Stimulated activated CD4-positive, alpha-beta T cell treated with anti-CD3 and anti-CD28 coated beads, TNF-alpha, amount 100 ng/mL, for 1 hour (primary cell): ENCODE measurements at places on chromosomes 5 and 9.

- peak; percentile 61 for DNase-seq
Measured at GRCh38 chr5:43007246-43007910, 32.7 kb downstream of the ANXA2R start.

DNA sequence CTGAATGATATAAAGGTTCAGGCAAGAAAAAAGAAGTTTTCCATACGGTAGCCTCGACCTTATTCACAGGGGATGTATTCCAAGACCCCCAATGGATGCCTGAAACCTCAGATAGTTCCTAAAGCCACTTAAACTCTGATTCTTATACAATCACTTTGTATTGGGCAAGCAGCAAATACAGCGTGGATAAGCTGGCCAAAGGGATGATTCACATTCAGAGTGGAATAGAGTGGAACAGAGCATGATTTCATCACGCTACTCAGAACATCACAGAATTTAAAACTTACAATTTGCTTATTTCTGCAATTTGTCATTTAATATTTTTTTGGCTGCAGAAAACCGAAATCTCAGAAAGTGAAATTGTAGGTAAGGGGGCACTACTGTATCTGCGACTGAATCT, 40.5 kb upstream of the CDH18 start:
- DNase-seq: no peak

GRCh38 chr5:135871268-135871915, 24.2 kb downstream of the IL9 start:
- no peak for DNase-seq

GRCh38 chr5:124725040-124725434, 21.4 kb downstream of the ZNF608 start:
- DNase-seq: no peak

DNA sequence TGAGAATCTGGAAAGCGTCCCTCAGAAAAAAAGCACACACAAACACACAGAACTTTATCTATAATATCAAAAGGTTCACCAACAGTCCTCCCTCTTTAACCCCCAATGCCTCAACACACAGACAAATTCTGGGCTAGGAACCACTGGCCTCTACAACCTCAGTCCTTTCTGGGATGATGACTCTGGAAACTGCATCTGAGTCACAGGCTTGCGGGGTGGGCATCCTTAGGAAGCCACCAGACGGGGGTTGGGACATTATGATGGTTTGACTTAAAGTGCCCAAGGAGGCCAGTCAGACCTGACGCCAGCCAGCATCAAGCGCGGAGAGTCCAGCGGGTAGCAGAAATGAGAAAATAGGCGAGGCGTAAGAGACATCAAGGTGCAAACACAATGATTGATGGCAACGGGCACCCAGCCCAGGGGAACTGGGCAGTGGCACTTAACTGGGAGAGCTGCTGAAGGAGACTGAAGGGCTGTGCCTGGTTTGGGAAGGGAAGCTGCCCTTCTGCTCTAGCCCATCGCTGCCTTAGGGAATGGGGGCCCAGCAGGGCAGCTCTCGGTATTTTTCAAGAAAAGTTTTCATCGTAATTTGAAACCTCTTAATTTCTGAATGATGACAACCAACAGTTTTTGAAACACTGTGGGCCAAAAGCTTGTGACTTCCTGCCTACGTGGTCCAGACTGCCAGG, 20.7 kb downstream of the SPRY4 start:
- DNase-seq: no peak

DNA sequence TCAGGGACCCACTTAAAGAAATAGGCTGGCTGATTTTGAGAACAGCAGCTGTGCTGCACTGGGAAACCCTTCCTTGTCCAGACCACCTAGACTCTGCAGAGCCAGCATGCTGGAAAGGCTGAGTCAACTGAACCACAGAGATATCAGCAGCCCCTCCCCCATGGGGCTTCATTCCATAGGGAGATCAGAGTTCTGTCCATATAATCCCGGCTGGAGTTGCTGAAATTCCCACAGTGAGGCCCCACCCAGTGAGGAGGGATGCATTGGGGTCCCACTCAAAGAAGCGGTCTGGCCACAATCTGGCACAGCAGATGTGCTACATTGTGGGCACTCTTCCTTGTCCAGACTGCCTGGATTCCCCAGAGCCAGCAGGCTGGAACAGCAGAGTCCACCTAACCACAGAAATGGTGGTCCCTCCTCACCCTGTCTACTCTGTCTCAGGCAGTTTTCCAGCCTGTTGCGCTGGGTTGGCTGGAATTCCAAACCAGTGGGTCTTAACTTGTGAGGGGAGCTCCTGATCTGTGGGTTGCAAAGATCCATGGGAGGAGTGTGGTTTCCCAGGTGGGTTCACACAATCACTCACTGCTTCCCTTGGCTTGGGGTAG, 127.1 kb downstream of the RNF180 start:
- no peak for DNase-seq

DNA sequence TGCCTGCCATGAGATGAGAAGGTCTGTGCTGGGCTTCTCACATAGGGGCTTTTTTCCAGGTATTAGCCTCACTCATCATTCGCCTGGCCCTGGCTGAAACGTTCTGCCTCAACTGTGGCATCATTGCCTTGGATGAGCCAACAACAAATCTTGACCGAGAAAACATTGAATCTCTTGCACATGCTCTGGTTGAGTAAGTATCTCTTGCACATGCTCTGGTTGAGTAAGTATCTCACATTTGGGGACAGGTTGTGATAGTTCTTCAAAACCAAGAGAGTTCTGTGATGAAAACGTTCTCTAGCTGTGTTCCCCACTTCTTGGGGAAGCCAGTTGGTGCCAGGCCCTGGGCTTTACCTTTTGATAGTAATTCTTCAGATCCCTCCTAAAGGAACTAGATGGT, 17.4 kb upstream of the IL13 start:
- DNase-seq: no peak

DNA sequence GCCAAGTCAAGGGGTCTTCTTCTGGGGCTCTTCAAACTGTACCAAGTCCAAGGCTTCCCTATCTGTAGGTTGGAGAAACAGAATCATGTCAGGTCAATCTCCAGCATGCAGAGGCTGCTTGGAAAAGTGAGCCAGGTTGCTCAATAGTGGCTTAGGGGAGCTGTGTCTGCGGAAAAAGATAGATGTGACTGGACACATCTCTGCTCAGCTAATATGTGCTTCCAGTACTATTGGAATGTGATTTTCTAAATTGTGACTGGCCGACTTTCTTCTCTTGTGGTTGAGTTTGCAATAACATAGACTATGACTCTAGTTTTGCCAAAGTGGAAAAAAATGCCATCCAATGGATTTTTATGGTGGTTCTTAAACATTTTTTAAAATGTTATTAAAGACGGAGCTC, 136.7 kb downstream of the BOD1 start:
- DNase-seq: no peak

DNA sequence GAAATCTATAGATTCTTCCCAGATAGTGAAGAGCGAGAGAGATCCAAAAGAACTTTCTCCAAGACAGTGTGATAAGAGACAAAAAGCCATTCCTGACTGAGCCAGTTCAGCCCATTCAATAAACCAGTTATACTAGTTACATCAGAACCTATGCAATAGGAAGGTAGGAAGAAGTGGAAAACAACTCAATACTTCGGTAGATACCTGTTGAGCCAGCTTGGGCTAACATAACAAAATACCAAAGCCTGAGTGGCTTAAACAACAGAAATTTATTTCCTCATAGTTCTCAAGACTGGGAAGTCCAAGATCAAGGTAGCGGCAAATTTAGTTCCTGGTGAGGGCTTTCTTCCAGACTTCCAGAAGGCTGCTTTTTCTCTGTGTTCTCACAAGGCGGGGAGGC, 214.5 kb upstream of the GRAMD2B start:
- no peak for DNase-seq

GRCh38 chr9:38171926-38172325, 102.9 kb upstream of the SHB start:
- DNase-seq: no peak

- DNase-seq: no peak
Measured at GRCh38 chr5:66585291-66585690, 10.9 kb upstream of the MAST4 start.

DNA sequence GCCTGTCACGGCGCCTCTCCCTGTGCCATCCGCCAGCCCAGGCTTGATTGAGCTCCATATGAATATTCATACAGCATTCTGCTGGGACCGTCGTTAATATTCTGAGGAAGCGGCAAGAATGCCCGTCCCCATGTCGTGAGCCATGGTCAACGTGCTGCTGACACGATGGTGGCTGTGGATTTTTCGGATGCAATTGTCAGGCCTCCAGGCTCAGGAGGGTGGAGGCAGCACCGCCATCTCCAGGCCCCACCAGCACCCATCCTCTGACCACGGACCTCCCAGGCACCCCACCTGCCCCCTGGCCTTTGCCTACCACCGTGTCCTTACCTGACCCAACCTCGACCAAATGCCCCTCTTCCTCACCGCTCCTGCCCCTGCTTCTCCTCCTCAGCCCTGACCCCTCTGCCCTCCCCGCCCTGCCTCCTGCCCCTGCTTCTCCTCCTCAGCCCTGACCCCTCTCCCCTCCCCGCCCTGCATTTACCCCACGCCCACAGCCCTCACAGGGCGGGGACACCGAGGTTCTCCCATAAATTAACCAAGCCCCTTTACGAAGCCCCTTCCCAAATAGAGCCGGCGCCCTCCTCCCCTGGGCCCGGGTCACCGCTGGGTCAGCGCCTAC, 9.9 kb downstream of the TMEM250 start:
- no peak for DNase-seq

DNA sequence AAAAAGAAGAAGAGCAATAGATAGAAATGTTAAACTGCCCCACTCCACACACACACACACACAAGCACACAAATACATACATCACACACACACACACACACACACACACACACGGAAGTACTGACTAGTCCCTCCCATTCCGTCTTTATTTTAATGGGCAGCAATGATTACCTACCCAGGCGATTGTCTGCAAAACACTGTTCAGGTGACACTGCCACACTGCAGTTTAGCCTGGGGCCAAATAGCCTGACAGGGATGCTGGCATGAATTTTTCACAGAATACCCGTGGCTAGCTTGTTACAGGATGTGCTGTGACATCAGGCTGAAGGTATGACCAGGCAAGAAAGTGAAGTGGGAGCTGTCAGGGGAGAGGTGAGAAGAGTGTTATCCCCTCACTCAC, 86.9 kb downstream of the FRMD3 start:
- no peak for DNase-seq

DNA sequence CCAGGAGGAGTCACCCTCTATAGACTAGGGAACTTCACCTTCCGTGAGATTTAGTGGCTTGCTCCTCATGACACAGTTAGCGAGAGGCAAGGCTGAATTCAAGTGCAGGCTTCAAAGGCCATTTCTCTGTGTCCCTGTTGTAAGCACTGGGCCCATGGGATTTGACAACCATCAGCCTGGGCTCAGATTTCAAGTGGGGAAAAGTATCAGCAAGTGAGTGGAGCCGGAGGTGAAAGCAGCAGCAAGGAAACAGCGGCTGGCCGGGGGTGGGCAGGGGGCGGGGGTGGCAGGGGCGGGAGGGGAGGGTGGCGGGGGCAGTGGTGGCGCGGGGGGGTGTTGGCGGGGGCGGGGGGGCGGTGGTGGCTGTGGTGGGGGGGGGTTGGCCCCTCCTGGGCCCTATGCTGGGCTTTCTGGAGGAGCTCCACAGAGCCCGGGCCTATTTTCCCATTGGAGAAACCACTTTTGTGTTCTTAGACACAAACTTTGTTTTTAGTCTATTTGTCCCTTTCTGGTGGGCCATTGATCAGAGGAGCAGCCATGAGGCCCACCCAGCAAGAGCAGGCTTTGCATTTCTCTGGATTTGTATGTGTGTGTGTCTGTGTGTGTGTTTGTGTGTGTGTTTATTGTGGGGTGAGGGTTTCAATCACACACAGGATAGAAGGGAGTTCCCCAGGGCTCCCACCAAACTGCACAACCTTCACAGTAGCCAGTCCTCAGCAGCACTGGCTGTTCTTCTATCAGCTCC, 165.4 kb upstream of the RAI14 start:
- DNase-seq: no peak

GRCh38 chr5:57219386-57219785, 45.5 kb downstream of the GPBP1 start:
- no peak for DNase-seq

DNA sequence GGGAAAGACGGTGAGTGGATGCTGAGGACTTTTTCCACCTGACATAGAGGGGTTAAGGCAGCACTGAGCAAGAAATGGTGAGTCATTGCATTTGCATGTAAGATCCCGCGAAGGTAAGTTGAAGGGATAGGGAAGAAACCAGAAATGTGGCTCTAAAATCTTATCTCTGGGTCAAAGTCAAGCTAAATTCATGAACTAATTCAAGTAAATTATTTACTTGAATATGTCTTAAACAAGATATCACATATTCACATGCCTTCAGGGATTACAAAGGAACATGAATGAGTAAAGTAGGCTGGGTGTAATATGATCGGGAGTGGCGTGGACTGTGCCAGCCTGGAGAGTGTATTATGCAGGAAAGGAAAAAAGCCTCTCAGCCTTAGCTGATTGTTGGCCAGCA, 74.4 kb upstream of the EQTN start:
- no peak for DNase-seq

DNA sequence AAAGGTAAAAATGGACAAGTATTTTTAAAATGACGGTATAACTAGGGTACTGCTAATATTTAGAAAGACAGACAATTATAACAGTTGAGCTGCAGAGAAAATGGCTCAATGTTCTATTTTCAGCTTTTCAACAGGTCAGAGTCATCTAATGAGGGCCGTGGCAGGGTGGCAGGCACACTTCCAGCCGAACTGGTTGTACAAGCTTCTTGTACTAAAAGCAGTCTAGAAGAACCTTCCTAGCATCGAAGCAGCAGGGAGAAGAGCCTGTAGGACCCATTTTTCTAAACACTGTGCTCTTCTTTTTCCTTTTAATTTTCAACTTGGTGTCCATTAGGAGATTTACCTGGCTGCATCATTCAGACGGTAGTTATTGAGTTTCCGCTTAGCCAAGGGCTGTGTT, 85.6 kb downstream of the SLC28A3 start:
- no peak for DNase-seq

DNA sequence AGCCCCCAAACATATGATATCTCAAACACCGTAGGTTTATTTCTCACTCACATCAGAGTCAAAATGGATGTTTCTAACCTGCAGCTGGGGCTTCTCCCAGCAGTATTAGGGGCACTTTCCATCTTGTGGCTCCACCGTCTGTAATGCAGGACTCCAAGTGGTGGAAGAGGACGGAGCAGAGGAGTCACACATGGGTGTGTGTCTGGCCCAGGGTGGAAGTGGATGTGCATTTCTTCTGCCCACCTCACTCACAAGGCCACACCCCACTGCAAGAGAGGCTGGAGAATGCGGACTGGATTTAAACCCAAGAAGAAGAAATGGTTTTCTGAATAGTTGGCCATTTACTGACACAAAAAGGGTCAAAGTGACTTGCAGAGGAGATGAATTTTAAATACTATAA, 13.9 kb downstream of the IL7R start:
- no peak for DNase-seq

DNA sequence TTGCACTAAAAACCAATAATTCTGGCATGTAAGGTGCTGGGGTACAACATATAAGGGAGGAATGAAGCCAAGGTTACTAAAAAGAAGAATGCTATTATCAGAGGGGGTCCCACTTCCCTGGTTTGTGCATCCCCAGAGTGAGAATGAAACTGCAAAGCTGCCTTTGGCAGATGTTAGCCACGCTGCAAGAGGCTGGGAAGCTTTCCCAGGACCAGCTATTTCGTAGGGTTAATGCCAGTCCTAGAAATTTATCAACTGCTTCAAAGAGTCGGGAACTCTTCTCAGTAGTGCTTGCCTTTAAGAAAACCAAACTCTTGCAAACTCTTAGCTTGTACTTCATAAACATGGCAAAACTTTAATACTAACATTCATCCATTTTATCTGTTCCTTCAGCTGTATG, 87.5 kb upstream of the NR5A1 start:
- no peak for DNase-seq

GRCh38 chr5:88680253-88681132, 202.5 kb downstream of the MEF2C start:
- peak; percentile 19 for DNase-seq

GRCh38 chr5:146112476-146112875, 7.1 kb upstream of the PLAC8L1 start:
- DNase-seq: no peak
